Hepatocyte (in vitro differentiated cells): ENCODE measurements at places on chromosomes 2 and 18.

DNA sequence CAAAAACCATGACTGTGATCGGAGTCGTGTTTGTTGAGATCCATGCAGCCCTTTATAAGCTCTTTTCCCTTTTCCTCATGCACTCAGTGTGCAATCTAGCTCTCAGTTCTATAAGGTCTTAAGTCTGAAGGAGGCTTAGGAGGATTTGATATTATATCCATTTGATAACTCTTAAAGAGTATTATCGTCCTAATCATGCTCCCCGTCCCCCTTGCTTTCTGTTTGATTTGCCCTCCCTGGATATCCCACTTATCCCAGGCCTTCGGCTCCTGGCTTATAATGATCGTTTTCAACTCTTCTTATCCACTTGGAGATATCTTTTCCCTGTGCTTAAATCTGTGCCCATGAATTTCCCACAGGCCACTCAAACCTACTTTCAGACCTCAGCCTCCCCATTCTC, 1917.7 kb upstream of the PIK3C3 start:
- no peak for DNase-seq

GRCh38 chr2:232770207-232770606, 6.2 kb downstream of the KCNJ13 start:
- DNase-seq, result no peak

DNA sequence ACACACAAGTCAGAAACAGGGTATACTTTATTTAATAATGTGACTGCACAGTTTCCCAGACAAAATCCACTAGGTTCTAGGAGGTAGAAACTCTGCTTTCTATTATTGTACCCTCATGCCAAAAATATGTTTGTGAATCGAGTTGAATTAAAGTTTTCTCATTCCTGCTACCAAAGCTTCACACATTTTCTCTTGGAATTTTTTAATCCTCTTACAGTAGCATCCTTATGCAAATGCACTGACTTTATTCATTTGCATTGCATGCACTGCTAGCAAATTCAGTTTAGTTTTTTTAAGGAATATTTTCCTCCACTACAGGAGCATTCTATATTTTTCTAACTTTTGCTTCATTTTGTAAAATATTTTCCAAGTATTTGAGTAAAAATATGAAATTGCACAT, 4.8 kb upstream of the SCG2 start:
- DNase-seq, result no peak

DNA sequence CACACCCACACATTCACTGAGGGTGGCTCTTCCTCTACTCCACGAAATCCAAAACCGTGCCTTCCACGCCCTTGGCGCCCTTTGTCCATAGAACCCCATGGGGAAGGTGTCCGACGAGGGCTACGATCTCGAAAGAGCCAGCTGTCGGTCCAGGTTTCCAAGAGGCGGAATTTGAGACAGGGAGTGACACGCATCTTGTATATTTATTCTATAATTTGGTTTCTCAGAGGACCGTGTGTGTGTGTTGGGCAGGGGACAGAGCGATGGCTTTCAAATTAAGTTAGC, 726 bp downstream of the C2orf69 start:
- DNase-seq, result no peak
